ENCODE measurements at places on chromosomes 5 and 9. TPM values are rescaled to one million over a fixed set of nuclear protein-coding genes. Genes with fewer than 3 reads are reported as not detected.

PDE6A gene
- total RNA-seq = not detected

BHMT2 gene
- total RNA-seq = 36.3 TPM

ADAMTSL1 gene
- total RNA-seq = 26.7 TPM

DRD1 gene
- 0.29 TPM for total RNA-seq

CSNK1A1 gene
- 223 TPM for total RNA-seq

TXN gene
- total RNA-seq = 212 TPM

ANKRD55 gene
- 0.79 TPM for total RNA-seq

CTXN3 gene
- not detected for total RNA-seq

- DNase-seq = no peak
Observed at GRCh38 chr9:22913518-22913917, 466.9 kb downstream of the DMRTA1 start.

- DNase-seq = no peak
Observed at GRCh38 chr5:125154301-125155110, 408.1 kb upstream of the ZNF608 start.

- no peak for DNase-seq
Observed at GRCh38 chr9:87137718-87138117, 190.4 kb upstream of the GAS1 start.

GRCh38 chr9:131743501-131743900, 3.6 kb upstream of the RAPGEF1 start:
- DNase-seq = no peak

- DNase-seq = no peak
Observed at GRCh38 chr5:75113354-75114113, 61.2 kb upstream of the GCNT4 start.

DNA sequence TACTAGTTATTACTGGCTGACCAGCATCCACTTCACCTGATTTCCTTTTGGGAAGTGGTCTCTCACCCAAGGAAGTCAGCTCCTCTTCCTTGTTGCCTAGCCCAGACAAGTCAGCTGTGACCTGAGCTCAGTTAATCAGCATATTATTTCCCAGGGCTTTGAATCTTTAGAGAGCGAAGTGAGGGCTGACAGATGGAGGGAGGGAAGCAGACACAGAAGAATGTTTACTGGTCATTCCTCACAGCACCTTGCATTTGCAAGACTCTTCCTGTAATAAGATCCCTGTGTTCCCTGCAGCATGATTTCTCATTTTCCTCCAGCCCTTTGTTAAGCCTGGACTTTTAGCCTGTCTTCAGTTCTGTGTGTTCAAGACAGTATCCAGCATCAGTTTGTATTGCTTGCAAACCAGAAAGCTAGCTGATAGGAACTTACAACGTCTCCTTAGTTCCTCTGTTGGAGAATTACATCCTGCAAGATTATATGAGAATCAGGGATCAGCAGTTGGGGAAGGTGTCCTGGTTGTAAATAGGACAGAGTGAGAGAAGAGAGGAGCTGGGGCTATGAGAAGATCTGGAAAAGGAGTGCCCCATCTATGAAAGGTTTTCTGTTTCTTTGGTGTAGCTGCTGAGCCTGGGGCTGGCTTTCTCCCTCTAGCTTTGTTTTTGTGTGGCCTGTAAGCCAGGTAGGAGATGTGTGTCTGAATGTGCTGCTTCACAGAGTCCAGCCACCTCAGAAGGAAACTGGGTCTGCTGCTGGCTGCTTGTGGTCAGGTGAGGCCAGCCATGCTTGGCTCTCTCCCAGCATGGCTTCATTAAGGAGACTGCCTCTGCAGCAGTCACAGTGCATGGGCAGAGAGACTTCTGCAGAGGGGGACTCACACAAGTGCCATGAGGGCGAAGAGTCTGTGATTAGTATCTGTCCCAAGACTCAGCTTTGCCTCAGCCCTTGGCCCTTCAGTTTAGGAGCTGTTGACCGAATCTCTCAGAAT, 50.3 kb downstream of the MAN2A1 start:
- no peak for DNase-seq

- DNase-seq = no peak
Observed at GRCh38 chr5:1067141-1068121, 44.4 kb downstream of the SLC12A7 start.

DNA sequence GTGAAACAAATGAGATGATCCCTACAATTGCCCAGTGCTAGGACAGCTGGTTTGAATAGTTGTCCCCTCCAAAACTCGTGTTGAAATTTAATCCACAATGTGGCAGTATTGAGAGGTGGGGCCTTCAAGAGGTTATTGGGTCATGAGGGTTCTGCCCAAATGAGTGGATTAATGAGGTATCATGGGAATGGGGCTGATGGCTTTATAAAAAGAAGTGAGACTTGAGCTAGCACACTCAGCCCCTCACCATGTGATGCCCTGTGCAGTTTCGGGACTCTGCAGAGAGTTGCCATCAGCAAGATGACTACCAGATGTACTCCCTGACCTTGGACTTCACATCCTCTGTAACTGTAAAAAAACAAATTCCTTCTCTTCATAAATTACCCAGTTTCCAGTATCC, 33.1 kb downstream of the RANBP6 start:
- no peak for DNase-seq

GRCh38 chr9:69331444-69331843, 6.4 kb downstream of the ENTREP1 start:
- DNase-seq = no peak

- DNase-seq = no peak
Observed at GRCh38 chr5:155189476-155189875, 175.9 kb downstream of the KIF4B start.

DNA sequence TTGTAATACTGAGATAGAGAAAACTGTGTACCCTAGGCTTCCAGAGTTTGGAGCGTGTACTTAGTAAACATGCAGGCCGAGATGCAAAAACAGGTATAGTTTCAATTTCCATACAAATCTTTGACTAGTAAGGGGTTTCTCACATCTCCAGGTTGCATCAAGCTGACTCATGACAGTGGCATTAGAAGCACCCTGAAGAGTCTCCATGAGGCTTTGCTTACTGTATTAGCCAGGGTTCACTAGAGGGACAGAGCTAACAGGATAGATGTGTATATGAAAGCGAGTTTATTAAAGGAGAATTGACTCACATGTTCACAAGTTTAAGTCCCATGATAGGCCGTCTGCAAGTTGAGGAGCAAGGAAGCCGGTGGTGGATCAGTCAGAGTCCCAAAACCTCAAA, 275.3 kb upstream of the CDH6 start:
- no peak for DNase-seq

- DNase-seq = peak; percentile 91
Observed at GRCh38 chr5:150640311-150641005, at the start of gene SYNPO. Gene SYNPO, plus strand, starts transcription at chr5:150640660. Its CDS starts 7,616 bp downstream, at chr5:150648276.

DNA sequence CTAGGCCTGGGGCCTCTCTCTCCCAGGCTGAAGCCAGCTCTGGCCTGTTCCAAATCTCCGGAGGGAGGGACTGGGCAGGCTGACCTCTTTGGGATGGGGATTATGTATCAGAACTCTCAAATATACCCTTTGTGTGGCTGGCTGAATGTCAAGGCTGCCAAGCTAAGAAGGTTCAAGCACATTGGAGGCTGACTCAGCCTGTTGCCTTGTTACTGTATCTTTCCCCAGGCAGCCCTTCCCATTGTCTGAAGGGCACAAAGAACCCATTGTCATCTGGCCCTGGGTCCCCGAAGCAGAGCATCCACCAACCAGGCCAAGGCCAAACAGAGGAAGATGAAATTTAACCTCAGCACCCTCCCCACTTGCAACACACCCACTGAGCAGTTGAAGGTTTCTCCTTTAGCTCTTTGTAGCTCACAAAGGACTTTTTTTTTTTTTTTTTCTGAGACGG, 7.3 kb upstream of the SPARC start:
- no peak for DNase-seq

GRCh38 chr5:34022121-34022705, 14.4 kb upstream of the AMACR start:
- no peak for DNase-seq

All from posterior vena cava (tissue), 2 donors.